ENCODE measurements at places on chromosomes 13 and 19.

GRCh38 chr13:98386637-98387036 lies 190.3 kb downstream of the STK24 start:
- DNase-seq, result no peak

GRCh38 chr13:32426990-32427851 lies 709 bp downstream of the N4BP2L1 start:
- DNase-seq, result peak; percentile 57

GRCh38 chr13:29524176-29524575 lies 71.3 kb downstream of the SLC7A1 start:
- DNase-seq, result no peak

DNA sequence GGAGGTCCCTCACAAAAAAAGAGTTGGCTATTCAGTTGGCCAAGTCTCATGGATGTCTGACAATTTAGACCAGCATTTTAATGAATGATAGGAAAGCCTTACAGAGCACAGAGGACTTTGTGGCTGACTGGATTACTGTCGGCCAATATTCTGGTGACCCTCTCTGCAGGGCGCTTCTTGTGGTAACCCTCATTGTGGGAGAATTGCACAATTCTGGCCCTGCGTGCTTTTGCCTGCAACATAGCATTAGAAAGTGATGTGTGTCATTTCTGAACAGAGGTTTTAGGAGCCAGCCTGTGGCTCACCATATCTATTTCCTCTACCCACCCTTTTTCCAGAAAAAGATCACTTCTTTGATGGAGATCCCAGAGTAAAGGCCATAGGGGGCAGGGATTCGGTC lies 71.4 kb downstream of the EFNB2 start:
- no peak for DNase-seq

DNA sequence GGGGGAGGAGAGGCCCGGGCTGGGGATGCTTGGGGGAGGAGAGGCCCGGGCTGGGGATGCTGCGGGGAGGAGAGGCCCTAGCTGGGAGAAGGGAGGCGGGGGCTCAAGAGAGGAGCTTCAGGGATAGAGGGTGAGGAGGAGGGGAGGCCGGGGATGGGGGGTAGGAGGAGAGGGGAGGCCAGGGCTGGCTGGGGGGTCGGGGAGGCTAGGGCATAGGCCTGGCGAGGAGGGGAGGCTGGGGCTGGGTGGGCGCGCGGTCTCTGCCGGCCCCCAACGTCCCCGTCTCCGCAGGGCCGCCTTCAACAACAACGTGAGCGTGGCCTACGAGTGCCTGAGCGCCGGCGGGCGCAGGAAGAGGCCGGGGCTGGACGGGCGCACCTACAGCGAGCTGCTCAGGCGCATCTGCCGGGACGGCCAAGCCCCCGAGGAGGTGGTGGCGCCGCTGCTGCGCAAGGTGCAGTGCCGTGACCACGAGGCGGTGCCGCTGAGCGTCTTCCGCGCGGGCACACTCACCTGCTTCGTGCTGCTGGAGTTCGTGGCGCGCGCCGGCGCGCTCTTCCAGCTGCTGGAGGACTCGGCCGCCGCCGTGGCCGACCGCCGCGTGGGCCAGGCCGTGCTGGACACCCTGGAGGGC lies 11.4 kb downstream of the TPGS1 start:
- DNase-seq, result no peak

DNA sequence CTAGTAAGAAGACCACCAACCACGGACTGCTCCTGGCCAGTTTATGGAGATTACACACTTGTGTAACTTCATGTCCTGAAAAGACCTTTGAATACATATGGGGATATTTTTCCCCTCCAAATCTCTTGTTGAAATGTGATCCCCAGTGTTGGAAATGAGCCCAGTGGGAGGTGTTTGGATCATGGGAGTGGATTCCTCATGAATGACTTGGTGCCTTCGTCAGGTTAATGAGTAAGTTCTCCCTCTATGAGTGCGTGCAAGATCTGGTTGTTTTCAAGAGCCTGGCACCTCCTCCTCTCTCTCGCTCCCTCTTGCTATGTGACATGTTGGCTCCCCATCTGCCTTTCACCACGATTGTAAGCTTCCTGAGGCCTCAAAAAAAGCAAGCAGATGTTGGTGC lies 769.0 kb upstream of the SLITRK1 start:
- DNase-seq, result no peak

- DNase-seq, result no peak
Observed at GRCh38 chr13:96216543-96216942, 126.6 kb downstream of the HS6ST3 start.

DNA sequence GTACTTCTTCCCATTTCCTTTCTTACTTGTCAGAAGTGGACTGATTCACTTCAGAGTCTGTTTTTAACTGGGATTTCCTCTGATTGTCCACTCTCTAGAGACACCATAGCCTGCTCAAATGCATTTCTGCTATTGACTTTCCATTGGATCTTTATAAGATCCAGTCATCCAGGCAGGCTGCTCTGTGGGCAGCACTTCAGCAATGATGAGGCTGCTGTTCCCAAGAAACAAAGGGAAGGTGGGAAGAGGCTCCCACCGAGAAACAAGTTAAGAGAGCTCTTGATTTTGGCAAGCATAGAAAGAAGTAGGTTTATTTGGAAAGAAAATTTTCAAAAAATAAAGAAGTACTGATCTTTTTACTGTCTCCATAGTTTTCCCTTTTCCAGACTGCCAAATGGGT lies 125.8 kb upstream of the STARD13 start:
- DNase-seq, result no peak

DNA sequence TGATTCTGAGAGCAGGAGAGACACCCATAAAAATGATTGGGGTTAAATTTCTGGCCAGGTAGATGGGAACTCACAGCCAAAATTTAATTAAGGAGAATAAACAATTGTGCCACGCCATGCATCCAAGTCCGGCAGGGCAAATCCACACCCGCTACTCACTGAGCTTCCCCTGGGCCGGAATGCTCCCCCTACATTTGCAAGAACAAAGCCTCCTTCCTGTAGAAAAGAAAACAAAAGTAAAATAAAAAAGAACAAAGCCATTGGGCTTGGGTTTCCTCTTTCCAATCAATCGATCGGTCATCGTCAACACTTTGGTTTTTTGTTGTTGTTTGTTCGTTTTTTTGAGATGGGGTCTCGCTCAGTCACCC lies 30.2 kb upstream of the TFDP1 start:
- no peak for DNase-seq

DNA sequence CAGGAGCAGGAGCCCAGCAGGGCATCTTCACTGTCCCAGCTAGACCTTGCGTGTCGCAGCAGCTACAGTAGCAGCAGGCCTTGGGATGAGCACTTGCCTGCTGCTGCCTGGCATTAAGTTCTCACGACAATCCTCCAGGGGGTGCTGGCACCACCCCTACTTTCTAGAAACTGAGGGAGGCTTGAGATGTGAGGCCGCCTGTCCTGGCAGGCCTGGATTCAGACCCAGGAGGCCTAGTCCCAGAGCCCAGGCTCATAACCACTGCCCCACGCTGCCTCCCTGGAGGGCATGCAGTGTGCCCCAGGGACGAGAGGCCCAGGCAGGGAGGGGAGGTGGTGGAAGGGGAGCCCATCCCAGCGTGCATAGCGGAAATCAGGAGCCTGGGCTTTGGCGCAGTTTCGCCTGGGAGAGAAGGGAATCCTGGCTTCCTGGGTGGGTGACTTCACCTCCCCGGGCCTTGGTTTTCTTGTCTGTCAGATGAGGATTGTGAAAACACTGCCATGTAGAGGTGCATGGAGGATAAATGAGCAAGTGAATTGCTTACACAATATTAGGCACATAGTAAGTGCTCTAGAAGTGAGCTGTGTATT lies 26.1 kb downstream of the PPP5C start:
- DNase-seq, result no peak

DNA sequence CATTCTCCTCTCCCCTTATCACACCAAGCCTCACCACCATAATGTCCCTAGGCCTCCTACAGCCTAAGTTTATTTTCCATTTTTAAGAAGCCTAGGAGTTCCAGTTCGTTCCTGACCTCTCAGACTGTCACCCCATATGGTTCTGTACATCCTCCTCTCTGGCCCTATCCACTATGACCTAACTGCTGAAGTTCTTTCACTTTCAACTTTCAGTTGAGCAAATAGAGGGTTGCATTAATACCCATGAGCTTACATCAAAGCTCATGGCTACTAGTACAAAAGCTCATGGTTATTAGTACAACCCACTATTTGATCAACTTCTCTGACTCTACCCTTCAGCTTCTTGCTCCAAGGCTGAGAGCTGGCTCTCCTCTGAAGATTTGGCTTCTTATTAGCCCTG lies 72.9 kb downstream of the FGF14 start:
- no peak for DNase-seq

DNA sequence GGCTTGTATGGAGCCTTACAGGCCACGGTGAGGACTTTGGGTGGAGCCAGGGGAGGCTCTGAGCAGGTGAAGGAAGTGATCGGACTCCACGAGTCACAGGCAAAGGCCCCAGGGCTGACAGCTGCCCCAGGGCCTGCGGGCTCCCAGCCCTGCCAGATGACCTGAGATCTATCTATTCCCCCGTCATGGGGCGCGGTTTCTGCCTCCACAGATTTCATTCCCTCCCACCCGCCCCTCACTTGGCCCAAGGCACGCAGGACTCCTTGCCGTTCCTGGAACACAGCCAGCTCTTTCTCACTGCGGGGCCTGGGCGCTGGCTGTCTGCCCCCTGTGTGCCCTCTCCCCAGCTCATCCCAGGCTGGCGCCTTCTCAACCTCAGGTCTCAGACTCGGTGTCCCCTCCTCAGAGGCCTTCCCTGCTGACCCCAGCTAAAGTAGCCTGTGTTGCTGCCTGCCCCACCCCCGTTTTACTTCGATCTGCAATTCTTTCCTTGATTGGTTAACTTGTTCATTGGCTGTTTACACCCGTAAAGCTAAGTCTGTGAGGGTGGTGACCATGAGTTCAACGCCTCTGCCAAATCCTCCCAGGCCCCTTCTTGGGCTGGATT lies 13.9 kb upstream of the PAK4 start:
- no peak for DNase-seq

- no peak for DNase-seq
Observed at GRCh38 chr19:44611812-44612295, 1.5 kb upstream of the IGSF23 start.

DNA sequence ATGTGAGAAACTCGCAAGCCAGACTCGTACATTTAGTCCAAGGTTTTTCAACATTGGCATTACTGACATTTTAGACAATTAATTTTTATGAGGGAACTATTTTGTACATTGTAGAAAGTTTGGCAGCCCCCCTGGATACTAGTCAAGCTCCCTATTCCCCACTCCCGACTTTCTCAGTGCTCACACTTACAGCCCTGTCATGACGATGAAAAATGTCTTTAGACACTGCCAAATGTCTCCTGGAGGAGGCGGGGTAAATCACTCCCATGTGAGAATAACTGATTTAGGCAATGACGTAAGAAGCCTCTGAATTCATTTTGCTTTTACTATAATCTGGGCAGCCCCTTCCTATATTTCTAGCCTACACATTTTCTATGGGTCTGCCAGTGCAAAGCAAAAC lies 535.8 kb upstream of the KLHL1 start:
- DNase-seq, result no peak

DNA sequence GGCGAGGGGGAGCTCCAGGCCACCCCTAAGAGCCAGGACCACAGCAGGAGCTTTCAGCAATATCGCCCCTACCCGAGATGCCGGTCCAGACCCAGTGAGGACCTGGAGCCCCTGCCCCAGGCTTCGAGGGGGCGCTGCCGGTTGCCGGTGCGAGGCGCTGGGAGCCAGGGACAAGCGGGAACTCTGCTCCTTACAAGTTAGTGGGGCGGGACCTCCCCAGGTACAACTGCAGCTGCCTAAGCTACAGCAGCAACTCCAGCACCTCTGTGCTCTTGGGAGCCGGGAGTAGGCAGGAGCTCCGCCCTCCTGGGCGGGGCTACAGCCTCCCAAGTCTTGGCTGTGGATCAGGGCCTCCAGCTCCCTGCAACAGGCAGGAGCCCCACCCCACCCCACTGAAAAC lies 15.2 kb upstream of the TSC22D1 start:
- no peak for DNase-seq

- no peak for DNase-seq
Observed at GRCh38 chr19:18809149-18809868, 18.2 kb upstream of the COMP start.

DNA sequence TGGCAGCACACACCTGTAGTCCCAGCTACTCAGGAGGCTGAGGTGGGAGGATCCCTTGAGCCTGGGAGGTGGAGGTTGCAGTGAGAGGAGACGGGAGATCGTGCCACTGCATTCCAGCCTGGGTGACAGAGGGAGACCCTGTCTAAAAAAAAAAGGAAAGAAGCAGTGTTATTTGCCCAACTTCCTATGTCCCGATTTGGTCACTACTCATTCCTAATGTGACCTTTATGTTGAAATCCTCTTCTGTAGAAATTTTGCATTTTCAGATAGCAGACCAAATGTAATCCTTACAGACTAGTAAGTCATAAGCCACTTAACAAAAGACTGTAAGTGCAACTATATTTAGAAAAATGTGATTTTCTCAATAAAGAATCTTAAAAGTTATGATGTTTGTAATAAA lies 18.2 kb upstream of the STK24 start:
- no peak for DNase-seq

GRCh38 chr19:16627928-16628182 lies 149 bp downstream of the MED26 start:
- DNase-seq, result no peak

DNA sequence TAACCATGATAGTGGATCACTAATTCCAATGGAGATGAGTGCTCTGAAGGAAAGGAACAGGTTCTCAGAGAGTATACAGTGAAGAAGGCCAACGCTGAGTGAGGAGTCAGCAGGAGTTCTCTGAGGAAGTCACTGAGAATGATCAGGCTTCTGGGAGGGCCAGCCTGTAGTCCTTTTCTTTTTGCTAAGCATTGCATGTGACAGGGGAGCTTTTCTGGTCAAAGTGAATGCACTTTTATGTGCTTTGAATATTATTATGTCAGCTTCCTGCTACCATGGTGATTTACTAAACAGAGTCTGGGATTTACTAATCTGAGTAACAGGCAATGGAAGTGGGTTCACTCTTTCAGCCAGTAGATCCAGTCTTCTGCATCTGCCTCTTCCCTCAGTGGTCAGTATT lies 81.1 kb upstream of the SERP2 start:
- no peak for DNase-seq

- no peak for DNase-seq
Observed at GRCh38 chr19:5479958-5480357, 24.7 kb downstream of the ZNRF4 start.

DNA sequence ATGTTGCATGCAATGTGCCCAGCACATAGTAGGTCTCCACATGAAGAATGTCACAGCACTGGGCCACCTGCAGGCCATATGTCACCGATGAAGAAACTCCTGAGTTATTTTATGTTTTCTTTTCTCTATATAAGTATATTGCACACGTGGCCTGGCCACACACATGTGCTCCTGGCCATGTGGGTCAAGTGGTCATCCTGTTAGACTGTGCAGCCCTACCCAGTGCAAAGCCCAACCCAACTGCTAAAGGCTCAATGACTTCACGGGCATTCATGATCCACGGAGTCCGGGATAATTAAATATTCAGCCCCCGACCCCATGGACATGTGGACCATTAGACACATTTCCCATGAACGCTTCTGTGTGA lies 163.2 kb downstream of the TEX29 start:
- no peak for DNase-seq

GRCh38 chr13:75705395-75705794 lies 69.3 kb downstream of the LMO7 start:
- DNase-seq, result no peak
